ENCODE measurements at places on chromosomes 5 and 9.
A peak's percentile ranks its signal among the peaks of the same experiment; 100 is the strongest.

GRCh38 chr5:103679873-103680272 lies 117.3 kb upstream of the NUDT12 start:
- DNase-seq, result no peak

DNA sequence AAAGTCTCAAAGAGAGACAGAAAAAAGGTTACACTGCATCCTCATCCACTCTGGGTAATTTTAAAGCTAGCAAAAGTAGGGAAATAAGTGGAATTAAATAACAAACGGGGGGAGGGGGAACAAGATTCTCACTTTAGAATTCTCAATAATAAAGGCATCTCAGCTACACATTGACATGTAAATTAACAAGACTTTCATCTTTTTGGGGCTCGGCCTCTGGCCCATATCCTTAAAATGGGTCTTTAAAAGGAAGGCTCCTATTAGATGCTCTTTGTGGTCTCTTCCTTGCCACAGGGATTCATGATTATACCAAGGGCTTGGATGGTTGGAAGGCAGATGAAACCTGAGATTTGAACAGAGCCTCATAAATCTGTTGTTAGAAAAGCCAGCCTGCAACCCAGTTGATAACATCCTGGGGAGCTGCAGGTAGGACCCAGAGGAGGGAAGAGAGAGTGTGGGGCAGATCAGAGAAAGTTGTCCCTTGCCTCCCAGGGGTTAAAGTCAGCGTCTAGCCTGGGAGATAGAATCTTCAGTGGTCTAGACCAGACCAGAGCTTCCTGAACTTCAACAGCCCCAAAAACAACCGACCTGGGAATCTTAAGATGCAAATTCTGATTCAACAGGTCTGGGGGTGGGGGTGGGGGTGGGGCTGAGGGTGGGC lies 135.9 kb downstream of the GCNT1 start:
- DNase-seq, result no peak

GRCh38 chr5:36600917-36601527 lies 5.4 kb upstream of the SLC1A3 start:
- no peak for DNase-seq

GRCh38 chr5:4627131-4627530 lies 513.0 kb upstream of the ADAMTS16 start:
- no peak for DNase-seq

- DNase-seq, result no peak
Observed at GRCh38 chr5:134451936-134452505, 40.3 kb upstream of the CDKN2AIPNL start.

DNA sequence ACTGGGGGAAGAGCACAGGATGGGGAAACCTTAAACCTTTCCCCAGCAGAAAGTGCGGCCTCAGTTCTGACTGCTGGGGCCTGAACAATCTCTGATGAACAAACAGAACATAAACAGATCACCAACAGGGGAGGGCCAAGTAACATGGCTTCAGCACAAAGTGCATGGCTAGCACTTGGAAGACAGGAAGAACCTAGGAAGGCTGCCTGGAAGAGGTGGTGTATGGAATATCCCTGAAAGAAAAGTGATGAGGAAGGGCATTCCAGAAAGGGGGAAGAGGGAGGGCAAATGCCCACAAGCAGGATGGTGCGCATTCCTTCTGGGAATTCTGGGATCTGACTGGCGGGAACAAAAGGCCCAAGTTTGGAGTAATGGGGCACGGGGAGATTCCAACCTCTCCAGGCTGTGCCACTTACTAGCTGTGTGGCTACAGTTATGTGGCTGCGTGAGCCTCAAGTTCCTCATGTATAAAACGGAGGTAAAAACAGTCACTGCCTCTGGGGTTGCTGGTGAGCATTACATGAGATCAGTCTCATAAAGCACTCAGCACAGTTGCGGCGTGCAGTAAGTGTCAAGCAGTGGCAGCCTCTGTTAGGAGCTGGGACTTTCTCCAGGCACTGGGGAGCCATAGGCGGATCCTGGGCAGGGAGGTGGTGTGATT lies 1.6 kb downstream of the PDGFRB start:
- no peak for DNase-seq

GRCh38 chr5:59489551-59489950 lies 404.0 kb downstream of the PDE4D start:
- DNase-seq, result no peak

DNA sequence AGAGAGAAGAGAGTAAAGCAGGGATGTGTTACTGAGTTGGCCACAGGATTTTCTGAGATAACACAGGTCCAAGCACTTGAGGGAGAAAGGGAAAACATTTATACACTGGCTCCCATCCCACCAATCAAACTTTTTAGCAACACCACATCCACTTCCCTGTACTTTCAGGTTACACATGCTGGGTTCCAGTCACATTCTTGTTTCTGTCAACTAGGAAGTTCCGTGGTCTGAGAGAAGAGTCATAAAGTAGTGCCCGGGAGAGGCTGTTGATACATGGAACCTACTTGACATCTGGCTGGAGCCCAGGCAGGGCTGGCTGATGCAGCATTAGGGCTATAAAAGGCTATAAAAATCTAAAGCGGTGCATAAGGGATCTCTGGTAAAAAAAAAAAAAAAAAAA lies 473.9 kb upstream of the COX7C start:
- no peak for DNase-seq

GRCh38 chr9:118414676-118415075 lies 710.5 kb downstream of the TLR4 start:
- DNase-seq, result no peak

DNA sequence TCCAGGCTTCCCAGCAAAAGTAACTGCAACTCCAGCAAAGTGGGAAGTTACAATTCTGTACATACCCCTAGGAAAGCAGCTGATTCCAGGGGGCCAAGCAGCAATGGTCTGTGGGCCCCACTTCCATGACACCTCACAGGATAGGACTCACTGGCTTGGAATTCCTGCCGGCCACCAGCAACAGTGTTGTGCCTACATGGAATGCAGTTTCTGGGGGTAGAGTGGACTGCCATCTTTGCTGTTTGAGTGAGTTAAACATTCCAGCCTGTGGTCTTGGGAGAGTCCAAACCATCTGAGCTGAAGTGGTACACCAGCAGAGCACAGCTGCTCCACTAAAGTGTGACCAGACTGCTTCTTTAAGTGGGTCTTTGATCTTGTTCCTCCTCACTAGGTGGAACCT lies 13.4 kb upstream of the FBN2 start:
- DNase-seq, result no peak

DNA sequence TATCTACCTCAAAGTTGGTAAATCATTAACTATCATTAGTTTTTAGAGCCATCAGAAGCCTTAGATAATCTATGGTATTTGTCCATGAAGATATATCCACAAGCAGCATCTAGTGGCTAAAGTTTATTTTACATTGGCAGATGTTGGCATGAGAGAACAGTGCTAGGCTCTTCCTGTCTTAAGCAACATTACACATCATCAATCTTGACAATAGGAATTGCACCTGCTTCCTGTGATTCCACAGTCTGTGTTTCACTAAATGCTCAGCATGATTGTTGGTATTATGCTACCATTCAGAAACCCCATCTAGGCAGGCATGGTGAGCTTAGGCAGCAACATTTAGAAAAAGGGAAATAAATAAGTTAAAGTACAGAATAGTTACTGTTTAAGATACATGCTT lies 246.6 kb downstream of the SLCO4C1 start:
- DNase-seq, result no peak

DNA sequence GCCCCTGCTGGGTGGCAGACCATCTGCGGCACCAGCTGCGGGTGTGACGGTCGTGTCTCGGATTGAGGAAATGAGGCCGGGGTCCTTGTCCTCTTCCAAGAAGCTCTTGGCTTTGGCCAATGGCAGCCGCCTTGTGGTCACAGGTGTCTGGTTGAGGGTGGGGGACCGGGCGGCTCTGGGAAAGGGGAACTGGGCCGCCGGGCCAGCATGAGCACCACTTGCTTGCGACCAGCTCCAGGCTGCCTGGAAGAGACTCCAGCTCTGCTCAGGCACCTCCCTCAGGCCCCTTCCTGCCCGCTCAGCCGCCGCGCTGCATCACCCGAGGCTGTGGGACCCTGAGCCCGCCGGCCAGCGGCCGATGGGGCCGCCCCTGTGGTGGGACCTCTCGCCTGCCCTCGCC lies 59.7 kb downstream of the RXRA start:
- DNase-seq, result no peak

DNA sequence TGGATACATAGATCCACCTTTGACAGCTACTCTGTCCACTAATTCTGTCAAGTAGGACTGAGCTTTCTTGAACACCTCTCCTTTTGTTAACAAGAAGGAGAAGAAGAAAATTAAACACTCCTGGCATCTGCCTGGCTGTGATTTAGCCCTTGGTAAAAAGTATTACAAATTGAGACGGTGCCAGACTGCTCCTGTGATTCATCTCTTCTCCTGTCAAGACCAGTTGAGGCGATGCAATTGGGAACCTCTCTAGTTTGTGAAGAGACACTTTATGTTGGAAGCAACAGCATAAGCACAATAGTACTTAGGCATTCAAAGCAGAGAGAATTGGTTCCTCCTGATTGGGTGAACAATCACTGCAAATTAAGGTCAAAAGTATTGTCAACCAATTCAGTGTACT lies 72.7 kb downstream of the GHR start:
- no peak for DNase-seq

- peak; percentile 18 for DNase-seq
Observed at GRCh38 chr5:50744776-50745175, 78.3 kb downstream of the PARP8 start.

DNA sequence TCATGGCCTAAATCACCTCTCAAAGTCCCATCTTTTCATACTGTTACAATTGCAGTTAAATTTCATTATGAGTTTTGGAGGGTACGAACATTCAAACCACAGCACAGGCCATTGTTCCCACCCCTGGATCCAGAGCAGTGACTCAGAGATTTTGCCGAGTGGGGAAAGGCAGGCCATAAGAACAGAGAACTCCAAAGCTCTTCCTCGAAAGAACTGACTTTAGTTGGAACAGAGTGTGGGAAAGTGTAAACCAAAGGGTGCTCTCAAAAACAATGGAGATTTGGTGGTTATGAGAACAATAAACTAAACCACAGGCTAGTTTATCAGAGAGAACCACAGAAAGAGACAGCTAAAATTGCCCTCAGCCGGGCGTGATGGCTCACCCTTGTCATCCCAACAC lies 19.4 kb upstream of the GRPEL2 start:
- no peak for DNase-seq

DNA sequence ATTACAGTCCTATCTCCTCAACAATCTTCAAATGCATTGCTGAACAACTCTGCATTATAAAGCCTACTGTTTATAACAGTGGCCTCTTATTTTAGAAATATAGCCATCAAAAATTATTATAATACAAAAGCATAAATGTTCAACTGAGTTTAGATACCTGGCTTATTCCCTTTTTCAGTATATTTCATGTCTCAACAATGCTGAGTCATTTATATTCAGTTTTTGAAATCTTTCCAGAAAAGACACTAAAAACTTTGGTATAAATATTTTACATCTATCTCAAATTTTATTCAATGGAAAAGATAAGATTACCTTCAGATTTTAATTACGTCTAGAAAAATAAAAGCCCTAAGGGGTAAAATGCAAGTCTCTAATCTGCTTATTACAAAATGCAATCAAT lies 37.9 kb downstream of the LURAP1L start:
- DNase-seq, result no peak

DNA sequence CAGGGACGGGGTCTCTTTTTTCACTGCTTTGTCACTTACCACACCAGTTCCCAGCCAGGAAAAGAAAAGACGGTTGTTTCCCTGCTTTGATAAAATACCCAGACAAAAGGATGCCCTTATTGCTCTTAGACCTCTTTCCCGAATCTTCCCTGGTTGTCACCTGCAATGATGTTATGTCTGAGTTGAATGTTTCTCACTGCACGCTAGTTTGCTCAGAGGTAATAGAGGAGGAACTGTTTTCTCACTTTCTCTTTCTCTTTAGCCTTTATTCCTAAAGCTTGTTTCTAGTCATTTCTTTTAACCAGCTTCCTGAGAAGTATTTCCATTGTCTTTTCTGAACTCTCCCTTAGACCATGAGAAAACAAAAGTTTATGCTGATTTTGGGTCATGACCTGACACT lies 32.9 kb downstream of the ACER2 start:
- no peak for DNase-seq

All from hippocampal formation (tissue), 2 donors.